ENCODE measurements at places on chromosomes 7 and 10.

DNA sequence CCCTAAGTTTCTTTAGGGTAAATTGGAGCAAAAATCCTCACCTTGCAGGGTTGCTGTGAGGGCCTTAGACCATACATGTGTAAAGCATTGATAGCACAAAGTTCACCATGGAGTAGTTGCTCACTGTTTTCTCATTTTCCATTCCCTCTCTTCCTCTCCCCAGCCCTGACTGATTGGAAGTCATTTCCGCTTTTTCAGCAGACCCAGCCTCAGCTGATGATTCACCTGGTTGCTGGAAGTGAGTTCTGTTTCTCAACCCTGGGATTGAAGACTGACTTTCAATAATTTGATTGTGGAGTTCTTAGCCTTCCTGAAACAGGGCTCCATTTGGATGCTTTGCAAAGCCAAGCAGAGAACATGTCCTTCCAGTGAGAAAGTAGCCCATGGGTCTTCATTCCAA is 107.0 kb downstream of the PLXNA4 start:
- no peak for DNase-seq

GRCh38 chr7:24024276-24025068 is 259.5 kb upstream of the NPY start:
- peak; percentile 7 for DNase-seq

- no peak for DNase-seq
These were observed 116.5 kb upstream of the EEPD1 start for GRCh38 chr7:36036590-36036989.

GRCh38 chr7:158396301-158396905 is 191.2 kb downstream of the PTPRN2 start:
- DNase-seq: no peak

DNA sequence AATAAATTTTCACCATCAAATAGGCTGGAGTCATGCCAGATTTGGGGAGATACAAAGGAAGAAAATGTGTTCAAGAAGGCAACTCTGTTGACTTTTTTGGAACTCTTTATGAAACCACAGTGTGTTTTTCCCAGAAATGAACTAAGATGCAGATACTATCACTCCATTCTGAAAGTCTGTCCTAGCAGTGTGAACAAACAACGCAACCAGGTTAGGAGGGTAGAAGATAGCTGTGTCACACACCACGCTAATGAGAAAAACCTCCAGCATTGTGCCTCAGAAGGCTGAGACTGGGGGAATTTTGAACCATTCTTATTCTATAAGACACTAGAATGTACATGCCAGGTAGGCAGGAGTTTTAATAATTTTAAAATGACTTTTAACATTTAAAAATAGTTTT is 15.9 kb upstream of the ATP6V0A4 start:
- DNase-seq: no peak

DNA sequence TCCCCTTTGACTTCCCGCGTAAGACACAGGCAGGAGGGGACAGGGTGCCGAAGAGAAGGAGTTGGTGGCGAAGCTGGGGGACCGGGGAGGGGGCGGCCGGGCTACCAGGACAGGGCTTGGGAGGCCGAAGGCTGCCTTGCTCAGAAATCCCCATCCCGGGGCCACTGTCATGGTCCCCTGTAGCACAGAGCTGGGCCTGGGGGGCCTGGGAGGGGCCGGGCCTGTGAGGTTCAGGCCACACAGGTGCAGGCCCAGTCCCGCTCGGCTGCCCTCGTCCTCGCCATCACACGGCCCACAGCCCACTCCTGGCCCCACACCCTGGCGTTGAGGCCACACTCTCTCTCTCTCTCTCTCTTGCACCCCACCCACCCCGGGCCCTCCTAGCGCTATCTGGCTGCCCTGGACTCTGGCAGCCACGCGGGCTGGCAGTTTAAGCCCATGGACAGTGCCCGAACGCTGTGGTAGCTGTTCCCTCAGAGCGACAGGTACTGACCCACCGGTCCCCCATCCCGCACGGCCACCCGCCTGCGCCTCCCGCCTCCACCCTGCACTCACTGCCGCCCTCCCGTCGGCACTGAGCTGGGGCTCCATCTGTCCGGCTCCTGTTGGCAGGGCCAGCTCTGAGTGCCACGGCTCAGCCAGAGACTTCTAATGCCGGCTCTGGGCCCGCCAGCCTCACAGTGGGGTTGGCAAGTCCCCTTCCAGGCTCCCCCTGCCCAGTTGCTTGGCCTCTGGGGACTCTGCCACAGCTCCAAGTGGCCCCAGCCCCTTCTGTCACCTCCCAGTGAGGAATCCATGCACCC is 28.0 kb downstream of the TTYH3 start:
- DNase-seq: no peak

- DNase-seq: no peak
These were observed 849.8 kb upstream of the SORCS1 start for GRCh38 chr10:108014145-108014901.

DNA sequence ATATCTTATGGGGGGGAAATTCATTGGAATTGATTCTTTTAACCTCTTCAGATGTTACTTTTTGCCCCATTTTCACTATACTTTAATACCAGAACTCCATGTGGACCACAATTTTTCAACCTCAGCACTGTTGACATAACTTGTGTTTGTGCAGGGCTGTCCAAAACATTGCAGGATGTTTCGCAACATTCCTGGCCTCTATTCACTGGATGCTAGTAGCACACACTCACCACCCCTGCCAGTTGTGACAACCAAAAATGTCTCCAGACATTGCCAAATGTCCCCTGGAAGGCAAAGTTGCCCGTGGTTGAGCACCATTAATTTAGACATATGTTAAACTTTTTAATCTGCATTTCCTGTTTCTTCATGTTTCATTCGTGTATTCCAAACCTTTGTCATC is 234.7 kb downstream of the GFRA1 start:
- peak; percentile 42 for DNase-seq

- no peak for DNase-seq
These were observed 66.9 kb upstream of the BAIAP2L1 start for GRCh38 chr7:98467570-98468312.

DNA sequence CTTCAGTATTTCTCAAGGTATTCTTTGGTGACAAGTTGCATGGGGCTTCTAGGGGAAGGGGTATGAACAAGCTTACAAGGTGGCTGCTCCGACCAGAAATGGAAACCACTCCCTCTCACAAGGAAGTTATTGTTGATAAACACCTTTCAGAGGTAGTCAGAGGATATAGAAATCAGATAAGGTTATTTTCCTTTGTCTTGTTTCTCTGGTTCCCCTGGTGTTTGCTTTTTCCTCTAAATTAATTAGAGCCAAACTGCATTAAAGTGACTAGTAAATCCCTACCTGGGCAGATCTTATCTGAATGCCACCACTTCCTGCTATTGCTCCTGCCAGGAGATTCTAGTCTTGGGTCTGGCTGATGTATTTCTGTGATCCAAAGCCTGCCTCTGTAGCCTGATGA is 725.4 kb downstream of the INHBA start:
- no peak for DNase-seq

GRCh38 chr7:37048674-37049073 is 324.4 kb upstream of the AOAH start:
- no peak for DNase-seq

- no peak for DNase-seq
These were observed 63.3 kb downstream of the CALML3 start for GRCh38 chr10:5588080-5588453.

GRCh38 chr10:103114876-103115275 is 78.2 kb downstream of the NT5C2 start:
- DNase-seq: no peak

DNA sequence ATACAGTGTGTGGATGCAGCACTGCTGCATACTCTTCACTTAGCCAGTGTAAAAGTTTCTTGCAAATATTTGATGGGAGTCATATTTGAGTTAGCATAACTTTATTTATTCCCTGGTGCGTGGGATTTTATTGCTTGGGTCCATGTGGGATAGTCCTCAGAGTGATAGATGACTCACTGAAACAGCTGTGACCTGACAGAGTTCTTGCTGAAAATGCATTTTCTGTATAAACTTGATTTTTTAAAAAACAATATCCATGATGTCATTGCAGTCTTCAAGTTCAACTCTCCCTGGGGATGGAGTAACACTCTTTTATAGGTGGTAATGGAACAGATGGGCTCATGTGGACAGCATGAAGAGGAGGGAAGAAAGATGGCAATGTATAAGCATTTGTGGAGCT is 310.0 kb downstream of the PPP1R3A start:
- no peak for DNase-seq

DNA sequence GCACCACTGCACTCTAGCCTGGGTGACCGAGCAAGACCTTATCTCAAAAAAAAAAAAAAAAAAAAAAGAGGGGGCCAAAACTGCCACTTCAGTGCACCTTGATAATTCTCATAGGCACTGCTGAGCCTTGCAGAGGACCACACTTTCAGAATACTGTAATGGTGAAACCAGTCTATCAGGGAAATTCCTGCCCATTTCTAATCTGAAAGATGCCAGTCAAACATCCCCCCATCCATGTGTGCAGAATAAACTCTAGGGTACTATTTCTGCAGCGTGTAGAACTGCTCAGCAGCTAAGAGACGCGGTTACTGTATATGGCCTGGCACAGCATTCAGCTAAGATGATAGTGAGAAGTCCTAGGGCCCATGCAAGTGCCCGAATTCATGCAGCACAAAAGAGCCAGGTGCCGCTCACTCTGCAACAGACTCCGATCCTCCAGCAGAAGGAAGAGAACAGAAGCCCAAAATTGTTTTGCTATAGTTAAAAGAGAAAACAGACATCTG is 286.8 kb upstream of the KLF14 start:
- DNase-seq: no peak

GRCh38 chr7:24866004-24866615 is 108.8 kb upstream of the GSDME start:
- no peak for DNase-seq

- DNase-seq: peak; percentile 96
These were observed at the start of gene ZNF248 for GRCh38 chr10:37857287-37858211. TSS of gene ZNF248 (minus strand) at chr10:37857610. CDS start at chr10:37856310, 1,300 bp downstream.

- no peak for DNase-seq
These were observed 73.5 kb downstream of the CTNNA3 start for GRCh38 chr10:67622511-67622910.

DNA sequence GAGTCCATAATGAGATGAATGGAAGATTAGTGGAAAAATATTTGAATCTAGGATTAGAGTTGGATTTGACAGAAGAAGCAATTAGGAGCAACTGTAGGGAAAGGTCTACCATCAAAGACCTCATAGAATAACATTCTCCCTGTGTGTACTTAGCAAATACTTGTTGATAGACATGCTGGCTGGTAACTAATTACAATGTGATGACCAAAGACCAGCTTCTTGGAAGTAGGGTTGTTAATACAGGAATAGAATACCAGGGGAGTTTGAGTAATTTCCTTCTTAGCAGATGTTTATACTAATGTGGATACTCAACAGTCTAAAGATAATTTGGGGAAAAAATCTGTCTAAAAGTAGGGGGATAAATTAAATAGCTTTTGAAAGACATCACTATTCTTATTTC is 357.5 kb upstream of the BMPER start:
- DNase-seq: no peak

DNA sequence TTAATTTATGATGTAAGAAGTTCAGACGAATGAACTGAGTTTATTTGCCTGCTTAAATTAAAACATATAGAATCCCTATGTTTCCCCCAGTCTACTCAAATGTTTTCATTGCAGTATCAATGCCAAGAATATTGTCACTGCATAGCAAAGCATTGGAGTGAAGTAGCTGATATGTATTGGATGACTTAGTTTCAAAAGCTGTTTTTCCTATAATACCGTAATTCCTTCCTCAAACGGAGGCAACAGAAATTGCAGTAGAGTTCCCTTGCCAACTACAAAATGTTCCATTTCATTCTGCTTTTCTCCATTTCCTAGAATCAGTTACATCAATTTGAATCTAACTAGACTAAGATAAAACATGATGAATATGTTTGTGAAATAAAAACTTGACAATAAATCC is 174.1 kb downstream of the CNTNAP2 start:
- DNase-seq: no peak

DNA sequence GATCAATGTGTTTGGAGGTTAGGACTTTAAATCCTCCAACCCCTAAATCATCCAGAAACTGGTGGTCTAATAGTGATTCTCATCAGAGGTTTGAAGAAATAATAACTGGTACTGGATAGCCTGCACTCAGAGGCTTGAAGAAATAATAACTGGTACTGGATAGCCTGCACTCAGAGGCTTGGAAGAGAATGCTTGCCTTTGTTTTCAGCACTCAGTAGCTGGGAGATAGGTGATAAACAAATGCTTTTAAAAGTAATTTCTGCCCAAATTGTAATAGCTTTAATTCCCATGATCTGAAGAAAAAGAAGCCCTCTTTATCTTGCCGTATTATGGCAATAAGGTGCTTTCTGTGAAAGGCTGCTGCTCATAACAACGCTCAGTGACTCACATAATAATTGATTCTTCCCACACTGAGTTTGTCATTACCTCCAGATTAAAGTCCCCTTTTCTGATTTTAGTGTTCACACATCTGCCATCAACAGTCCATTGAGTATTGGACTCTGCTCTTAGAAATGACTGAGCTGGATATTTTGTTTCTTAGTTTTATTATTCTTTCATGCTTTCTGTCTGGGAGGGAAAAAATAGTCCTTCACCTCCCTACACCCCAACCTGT is 112.3 kb upstream of the PHYHIPL start:
- no peak for DNase-seq

GRCh38 chr10:47364911-47365310 is 16.7 kb downstream of the RBP3 start:
- no peak for DNase-seq

GRCh38 chr10:64014281-64014680 is 493.1 kb downstream of the REEP3 start:
- no peak for DNase-seq

DNA sequence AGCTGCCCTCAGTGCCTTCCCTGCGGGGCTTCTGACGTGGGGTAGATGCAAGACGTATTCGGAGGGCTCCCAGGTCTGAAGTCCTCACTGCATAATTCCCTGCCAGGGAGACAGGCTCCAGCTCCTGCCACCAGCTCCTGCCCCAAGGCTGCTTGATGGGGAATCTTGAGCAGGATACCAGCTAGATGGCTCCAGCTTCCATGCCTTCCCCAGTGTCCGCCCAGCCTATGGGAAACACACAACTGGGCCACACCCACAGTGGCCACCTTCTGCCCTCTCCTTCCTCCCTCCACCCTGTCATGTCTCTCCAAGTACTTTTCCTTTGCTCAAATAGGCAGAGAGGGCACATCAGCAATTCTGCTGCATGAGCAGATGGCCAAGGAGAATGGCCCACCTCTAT is 95.8 kb downstream of the PARP12 start:
- DNase-seq: no peak

DNA sequence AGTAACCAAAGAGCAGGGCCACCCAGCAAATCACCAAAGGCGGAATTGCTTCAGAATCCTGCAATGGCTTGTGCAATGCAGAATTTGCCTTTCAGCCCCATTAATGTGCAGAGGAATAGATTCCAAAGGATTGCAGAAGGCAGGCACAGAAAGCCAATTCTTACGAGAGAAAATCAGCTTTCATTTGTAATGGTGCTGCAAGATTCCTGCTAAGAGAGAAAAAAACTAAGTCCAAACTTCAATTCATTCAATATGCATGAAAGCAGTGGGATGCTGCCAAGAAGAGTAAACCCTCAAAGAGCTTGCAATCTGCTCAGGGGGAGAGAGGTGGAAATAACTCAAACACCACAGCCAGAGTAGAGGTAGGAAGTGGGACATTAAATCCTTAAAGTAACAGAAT is 70.4 kb downstream of the ENO4 start:
- no peak for DNase-seq
